Hindlimb muscle (tissue), 1 donor: ENCODE measurements at places on chromosomes 4 and X. TPM values are rescaled to one million over a fixed set of nuclear protein-coding genes. Genes with fewer than 3 reads are reported as not detected.

DNA sequence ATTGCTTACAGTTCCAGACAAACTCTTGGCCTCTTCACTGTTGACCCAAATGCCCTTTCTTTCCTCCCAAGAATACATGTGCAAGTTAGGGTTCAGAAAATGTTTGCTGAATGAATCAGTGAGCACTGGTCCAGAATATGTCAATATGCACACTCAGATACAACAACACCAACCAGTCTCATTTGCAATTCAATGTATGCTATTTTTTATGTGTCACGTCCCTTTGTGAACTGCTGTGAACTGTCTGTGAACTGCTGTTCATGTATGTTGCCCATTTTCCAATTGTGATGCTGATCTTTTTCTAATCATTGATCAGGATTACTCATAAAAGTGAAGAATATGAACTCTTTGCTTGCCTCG lies 17.8 kb downstream of the GAB3 start:
- DNase-seq = no peak

- DNase-seq = no peak
Measured at GRCh38 chr4:1996866-1997611, 11.7 kb downstream of the NELFA start.

DNA sequence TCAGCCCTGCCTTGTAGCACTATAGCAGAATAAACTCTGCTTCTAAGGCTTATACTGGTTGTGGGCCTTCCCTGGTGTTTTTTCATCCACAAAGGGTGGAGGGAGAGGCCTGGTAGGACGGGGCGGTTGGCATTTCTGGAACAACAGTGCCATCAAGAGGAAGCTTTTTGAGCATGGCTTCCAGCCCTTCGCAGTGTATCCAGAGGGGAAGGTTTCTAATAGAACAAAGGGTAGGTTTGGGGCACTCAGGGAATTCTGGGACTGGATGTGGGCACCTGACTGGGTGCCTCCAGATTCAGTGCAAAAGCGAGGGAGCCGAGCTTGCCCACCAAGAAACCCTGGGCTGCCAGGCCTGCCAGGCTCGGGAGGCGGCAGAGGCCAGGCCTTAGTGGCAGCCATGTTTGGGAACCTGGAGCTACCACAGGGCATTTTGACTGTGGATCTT lies 229.6 kb upstream of the AGTR2 start:
- peak; percentile 17 for DNase-seq

DNA sequence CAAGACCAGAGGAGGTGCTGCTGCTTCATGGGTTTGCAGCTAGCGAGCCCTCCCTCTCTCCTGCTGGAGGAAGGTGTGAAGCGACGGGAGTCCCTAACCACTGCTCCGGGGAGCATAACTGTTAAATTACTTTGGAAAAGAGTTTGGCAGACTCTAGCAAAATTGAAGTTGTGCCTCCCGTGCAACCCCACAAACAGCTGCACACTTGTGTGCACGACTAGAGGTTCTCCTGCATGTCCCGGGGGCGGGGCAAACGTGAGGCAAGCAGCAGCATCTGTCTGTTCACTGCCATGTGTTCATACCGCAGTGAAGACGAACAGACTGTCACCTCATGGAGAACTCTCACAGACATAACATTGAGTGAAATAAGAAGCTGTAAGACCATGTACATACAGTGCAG lies 34.5 kb downstream of the TNIP2 start:
- DNase-seq = no peak

DNA sequence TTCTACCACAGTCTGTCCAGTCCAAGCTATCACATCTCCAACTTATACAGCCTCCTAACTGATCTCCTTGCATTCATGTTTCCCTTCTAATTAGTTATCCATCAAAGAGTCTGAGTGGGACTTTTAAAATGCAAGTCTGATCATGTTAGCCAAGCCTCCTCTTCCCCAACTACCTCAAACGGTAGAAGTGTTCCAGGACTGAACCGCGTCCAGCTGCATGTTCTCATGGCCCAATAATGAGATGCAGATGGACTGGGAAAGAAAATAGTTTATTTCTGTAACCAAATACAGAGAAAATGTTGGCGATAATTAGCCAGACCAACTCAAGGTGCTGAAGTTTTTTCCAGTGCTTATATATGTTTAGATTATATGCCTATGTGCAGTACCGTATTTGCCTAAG lies 46.6 kb upstream of the PPP1R2C start:
- no peak for DNase-seq

GRCh38 chr4:910366-911091 lies 21.6 kb downstream of the GAK start:
- no peak for DNase-seq

DNA sequence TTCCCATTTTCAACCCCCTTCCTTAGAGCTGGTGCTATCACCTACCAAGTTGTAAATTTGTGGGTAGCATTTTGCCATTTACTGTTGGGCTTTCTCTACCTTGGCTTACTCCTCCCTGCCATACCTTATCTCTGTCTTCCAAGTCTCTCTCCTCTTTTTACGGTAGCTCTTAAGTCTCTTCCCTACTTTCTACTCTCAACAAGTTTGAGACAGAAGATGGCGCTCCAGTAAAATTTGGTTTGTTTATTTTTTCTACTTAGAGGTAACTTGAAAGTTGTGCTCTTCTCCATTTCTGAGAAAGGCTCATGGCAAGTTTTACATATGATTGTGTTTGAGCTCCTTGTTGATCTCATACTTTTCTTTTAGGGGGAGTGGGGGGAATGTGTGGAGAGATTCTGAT lies 1508.1 kb downstream of the TECRL start:
- DNase-seq = no peak

DNA sequence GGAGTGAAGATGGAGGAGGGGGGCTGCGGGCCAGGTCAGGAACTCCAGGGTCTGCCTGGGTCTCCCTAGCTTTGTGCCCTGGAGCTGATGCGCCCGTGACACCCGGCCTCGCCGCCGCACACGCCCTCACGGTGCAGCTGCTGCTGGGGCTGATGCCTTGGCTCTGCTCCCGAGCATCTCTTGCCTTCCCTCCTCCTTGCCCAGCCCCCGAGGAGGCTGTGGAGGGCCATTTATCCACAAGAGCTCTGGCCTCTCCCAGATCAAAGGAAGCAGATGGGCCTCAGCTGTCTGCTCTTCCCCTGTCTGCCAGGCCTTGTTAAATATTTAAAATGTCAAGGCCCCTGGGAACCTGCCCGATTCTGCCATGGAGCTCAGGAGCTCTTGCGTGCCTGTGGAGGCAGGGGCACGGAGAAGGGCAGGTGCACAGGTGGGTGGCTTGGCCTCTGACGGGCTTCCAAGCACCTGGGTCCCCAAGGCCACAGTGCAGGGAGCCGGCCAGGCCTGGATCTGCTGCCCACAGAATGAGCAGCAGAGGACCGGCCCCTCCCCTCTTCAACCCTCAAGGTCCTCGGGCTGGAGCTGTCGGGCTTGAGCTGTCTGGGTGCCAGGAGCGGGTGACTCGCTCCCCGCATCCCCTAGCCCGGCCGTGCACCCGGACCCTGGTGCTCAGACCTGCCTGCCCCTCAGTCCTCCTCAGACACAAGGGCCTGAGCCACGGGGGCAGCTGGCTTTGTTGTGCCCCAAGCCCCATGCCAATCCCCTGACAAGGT lies 20.3 kb downstream of the ATP2B3 start:
- no peak for DNase-seq

DNA sequence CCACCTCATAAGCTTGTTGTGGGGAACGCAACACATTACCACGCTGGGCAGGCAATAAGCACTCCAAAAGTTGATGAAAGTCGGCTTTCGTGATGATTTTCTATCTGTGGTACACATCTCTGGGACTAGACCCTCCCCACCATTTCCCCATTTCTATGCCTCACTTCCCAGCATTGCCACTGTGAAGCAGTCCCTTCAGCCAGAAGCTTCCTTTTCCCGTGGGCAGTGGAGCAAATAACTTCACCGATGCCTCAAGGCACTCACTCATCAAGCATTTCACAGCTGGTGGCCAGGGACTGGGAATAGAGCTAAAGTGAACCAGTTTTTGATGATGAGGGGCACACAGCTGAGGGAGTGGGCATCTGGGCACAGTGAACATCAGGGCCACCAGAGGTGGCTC lies 18.9 kb downstream of the C4orf50 start:
- no peak for DNase-seq

DNA sequence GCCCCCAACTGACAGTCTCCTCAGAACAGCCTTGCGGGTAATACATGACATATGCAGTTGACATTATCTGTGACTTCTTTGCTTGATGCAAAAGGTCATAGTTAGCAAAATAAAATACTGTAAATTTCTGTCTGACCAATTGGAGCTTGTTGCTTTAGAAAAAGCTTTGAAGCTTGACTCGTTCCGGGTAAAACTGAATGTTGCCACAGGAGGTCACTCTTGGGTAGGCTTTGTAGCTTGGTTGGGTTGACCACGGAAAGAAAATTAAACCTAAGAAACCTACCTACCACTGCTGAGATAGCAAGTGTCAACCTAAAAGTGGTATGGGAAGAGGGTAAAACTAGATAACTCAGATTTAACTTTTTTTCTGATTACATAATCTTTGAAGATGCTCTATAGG lies 23.2 kb downstream of the PRPS2 start:
- DNase-seq = no peak

- peak; percentile 74 for DNase-seq
Measured at GRCh38 chr4:184103527-184104264, 114.0 kb downstream of the ENPP6 start.

- DNase-seq = no peak
Measured at GRCh38 chr4:168317621-168318020, 931 bp downstream of the DDX60 start.

DNA sequence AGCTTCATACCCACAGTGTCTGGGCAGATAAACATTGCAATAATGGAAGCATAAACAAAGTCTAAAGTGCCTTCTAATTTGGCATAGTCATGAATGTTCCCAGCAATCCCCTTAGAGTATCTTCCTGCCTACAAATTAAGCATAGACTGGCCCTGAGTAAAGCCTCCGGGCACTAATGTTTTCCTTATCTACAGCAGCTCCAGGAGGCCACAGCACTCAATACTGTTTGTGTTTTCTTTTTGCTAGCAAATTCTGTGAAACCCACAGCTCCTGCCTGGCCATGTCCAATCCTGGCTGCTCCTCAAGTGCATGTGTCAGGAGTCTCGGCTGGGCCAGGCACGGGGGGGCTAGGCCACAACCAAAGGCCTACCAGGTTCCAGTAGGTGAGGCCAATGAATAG lies 102.7 kb upstream of the TBC1D9 start:
- no peak for DNase-seq

DNA sequence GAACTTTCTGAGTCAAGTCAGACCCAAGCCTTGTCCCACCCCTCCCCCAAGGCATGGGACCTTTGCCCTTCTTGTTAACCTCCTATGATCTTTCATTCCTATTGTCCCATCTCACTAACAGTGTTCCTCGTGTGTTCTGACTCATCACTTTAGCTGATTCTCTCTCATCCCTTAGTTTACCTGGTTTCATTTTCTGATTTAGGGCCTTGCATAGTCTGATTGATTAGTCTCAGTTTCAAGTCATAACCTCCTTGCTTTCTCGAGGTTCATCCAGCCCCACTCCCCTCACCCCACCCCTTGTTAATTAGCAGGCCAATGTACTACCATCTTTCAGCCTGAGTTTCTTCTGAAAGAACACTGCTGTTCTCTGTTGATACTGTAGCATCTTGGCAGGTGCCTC lies 517.4 kb downstream of the RPA4 start:
- DNase-seq = no peak

GRCh38 chrX:136147315-136147901 lies at the start of gene FHL1:
Gene FHL1 (plus strand): TSS chrX:136147533.
- peak; percentile 65 for DNase-seq

DNA sequence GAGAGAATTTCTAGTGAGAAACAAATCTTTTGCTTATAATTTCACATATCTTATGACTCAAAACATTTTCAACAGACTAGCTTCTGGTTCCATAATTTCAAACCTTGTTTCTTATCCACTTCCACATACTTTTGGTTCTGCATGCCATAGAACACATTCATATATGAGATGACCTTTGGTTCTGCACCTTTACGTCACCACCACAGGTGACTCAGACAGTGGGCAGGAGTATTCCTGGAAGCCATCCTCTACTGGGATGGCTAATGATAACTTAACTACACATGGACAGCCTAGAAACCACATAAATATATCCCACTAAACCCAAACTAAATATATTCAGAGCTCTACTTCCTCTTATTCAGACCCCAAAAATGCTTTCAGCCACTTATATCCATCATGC lies 133.3 kb downstream of the DCK start:
- DNase-seq = no peak

- DNase-seq = no peak
Measured at GRCh38 chr4:186727169-186727976, 3.7 kb upstream of the FAT1 start.

DNA sequence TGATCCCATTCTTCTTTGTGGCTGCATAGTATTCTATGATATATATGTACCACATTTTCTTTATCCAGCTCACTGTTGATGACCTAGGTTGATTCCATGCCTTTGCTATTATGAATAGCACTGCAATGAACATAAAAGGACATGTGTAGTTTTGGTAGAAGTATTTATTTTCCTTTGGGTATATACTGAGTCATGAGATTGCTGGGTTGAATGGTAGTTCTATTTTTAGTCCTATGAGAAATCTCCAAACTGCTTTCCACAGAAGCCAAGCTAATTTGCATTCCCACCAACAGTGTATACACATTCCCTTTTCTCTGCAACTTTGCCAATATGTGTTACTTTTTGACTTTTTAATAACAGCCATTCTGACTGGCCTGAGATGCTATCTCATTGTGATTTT lies 278.3 kb downstream of the PCDH18 start:
- no peak for DNase-seq

- DNase-seq = no peak
Measured at GRCh38 chrX:149472625-149473024, 32.5 kb downstream of the IDS start.

DNA sequence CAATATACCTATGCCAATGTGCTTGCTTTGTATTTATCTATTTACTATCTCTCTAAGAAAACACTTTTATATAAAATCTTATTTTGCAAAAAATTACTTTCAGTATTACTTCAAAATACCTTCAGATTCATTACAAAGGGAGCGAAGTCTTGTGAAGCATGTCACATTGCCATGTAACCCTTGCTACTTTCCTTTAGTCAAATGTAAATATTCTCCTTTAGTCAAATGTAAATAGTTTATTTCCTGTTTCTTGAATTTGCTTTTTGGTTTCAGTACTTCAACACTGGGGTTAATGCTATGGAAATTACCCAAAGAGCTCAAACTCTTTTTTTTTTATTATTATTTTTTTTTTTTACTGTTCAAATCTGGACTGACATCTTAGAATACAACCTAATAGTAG lies 383.3 kb downstream of the GRXCR1 start:
- DNase-seq = no peak

DNA sequence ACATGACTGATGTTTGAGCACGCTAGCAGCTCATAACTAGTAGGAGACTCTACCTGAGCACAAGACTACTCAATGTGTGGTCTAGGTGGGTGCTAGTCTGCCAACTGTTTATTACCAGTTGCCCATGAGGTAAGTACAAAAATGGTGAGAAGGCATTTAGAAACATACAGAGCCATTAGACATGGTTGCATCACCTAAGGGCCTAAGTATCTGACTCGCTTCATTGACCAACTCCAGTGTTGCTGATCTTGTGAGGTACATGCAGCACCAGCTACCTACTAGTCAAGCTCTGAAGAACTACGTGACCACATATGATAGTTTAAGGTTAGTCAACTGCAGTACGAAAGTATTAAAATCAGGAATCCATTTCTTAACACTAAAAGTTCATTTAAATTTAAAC lies 39.9 kb downstream of the APBB2 start:
- DNase-seq = no peak

USP26 gene
- polyA plus RNA-seq = not detected

NPY2R gene
- not detected for polyA plus RNA-seq

MAGEA10 gene
- not detected for polyA plus RNA-seq

ARSJ gene
- polyA plus RNA-seq = 3.6 TPM

SLC25A53 gene
- 6.5 TPM for polyA plus RNA-seq
